Stromal cell of bone marrow (primary cell): ENCODE measurements at places on chromosomes 7 and 10.

- DNase-seq: no peak
Observed at GRCh38 chr7:35465791-35466336, 212.0 kb upstream of the TBX20 start.

GRCh38 chr10:59008452-59008851, 168.0 kb upstream of the PHYHIPL start:
- DNase-seq: no peak

DNA sequence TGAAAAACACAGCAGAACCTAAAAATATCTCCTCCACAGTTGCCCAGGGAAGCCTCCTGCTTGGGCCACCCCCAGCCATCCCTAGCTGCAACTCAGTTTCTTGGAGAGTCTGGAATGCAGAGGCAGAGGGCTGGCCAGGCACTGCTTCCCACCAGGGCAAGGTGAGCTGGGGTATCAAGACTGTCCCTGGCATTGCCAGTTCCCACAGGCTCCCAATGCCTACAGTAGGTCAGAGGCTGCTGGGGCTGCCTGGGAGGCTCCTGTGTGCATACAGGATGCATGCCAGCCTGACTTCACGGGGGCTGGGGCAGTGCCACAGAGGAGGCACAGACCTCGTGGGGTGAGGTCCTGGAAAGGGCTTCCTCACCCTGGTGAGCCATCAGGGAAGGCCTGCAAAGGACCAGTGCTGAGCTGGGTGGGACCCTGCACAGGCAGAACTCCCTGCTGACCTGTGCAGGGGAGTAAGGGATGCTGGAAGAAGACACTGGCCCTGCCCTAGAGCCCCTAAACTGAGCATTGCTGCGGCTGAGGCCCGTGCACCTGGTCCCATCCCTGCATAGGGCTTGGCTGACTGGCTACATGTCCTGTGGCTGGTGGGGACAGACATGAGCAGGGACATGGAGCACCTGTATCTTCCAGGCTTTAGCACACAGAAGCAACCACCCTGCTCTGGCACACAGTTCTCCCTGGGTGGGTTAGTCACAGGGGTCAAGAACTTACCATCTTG, 121.9 kb upstream of the RET start:
- DNase-seq: no peak

DNA sequence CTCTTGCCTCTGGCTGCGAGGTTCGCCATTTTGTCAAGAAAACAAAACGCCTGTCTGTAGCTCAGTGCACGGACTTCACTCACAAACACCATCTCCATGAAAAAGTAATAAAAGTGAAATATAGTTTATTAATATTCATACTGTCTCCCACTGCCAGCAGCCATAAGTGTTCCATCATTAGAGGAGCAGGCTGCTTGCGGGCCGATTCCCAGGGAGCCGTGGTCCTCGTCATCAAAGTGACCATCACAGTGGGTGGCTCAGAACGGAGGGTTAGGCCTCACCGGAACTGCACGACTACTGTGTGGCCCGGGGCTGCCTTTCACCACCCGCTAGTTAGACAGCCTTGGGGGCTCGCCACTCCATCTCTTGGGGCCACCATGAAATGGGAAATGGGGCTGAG, 82.7 kb downstream of the HIPK2 start:
- DNase-seq: no peak

DNA sequence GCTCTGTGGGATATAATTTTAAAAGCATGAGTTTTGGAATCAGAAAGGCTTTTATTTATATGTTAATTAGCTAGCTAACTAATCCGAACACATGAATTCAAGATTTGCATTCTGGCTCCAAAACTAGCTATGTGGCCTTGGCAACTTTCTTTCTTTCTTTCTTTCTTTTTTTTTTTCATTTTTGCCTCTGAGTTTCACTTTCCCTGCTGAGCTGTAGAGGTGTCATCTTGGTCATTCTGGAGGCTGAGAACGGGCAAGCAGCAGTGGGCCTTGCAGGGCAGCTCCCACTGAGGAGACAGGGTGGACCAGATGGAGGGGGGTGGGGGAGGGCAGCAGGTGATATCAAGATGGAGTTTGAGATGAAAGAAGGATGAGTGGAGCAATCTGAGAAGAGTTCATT, 24.8 kb upstream of the SFMBT2 start:
- DNase-seq: no peak

DNA sequence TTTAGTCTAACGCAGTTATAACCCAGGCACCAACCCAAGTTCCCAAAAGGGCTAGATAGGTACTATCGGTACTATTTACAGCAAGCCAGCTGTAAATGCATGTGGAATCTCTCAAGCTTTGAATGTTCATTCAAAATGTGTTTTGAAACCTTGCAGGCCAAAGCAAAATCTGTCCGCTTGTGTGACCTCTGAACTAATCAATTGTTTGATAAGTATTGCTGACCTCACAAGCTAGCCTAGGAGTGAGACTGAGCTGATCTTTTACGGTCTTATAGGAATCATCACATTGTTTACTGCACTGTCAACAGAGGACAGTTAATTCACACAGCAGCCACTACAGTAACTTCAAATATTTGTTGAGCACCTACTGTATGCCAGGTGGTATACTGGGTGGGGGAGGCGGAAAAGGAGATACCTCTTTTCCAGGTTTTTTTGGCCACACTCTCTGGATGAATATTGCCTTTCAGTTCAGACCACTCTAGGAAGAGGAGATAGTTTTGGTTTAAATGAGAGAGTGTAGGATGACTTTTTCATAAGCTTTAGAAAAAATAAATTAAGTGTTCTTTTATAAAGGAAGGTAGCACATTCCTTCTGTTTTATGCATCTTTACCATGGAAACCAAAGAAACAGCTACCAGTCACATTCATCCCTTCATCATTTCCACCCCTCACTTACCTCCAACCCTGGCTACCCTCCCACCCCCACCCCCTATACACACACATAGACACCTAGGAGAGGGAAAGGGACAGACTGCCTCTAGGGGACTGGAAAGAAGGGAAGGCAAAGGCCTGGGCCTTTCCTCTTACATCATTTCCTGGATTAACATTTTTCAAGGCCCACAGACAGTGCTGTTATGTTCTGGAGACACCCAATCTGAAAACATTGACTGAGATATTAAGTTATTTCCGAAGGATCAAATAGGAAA, 2.4 kb downstream of the PAPSS2 start:
- no peak for DNase-seq
